COLO829 (cell line): ENCODE measurements at places on chromosomes 6 and 20.
A peak's percentile ranks its signal among the peaks of the same experiment; 100 is the strongest.

DNA sequence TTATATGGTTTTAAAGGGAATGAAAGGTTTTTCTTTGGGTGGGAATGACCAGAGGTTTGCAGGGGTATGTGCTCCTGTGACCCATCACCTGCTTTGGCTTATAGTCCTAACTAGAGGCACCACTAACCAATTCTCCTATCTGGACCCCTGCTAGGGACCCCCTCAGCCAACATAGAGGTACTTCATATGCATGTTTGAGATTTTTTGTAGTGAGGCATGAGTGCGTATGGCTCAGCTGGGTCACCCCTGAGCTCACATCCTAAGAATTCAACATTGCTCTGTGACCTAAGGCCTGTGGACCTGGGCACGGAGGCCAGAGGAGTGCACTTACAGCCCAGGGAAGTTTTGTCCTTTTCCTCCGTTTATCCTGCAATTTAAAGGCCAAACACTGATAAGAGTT, 68.4 kb upstream of the EEF1E1 start:
- no peak for DNase-seq

- no peak for DNase-seq
Measured at GRCh38 chr20:6122111-6122872, 538 bp downstream of the FERMT1 start.

DNA sequence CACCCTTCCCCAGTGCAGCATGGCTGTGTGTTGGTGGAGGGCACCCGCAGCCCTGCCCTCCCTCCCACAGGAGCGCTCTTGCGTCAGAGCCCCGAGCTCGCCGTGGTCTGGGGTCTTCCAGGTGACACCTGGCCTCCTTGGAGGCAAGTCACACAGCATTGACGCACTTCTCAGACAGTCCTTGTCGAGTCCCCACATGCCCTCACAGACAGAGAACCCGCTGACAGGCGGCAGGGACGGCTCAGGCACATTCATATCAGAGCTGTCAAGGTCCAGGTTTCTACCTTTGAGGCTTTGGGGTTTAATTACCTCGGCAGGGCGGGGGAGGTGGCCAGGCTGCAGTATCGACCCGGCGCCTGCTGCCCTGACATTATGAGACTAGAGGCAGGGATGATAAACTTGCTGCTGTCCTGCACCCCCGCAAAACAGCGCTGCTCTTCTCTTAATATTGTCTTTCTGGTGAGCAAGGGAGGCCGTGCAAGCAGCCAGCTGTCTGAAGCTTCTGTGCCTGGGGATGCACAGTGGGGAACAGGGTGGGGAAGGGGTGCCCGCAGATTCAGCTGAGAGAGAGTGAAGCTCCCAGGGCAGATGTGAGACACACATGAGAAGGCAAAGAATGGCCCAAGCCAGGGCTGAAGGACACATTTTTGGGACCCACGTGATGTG, 4.7 kb downstream of the NPEPL1 start:
- DNase-seq: no peak

DNA sequence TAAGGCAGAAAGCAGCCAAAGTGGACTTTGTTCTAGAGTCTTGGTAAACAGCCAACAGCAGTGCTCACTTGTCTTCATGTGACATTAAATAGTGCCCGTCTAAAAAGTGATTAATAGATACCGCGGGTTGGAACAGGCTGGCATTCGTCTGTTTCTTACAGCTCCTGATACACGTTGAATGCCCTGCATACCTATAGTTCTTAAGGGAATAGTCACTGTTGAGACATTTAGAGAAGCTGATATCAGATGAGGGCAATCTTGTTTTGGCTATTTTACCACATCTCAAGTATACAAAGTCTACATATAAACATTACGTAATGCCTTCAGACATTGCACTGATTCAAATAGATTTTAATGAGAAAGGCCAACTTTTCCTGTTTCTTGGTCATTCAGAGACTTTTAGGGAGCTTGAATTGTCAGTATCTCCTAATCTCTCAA, 374.9 kb upstream of the FLRT3 start:
- peak; percentile 76 for DNase-seq

DNA sequence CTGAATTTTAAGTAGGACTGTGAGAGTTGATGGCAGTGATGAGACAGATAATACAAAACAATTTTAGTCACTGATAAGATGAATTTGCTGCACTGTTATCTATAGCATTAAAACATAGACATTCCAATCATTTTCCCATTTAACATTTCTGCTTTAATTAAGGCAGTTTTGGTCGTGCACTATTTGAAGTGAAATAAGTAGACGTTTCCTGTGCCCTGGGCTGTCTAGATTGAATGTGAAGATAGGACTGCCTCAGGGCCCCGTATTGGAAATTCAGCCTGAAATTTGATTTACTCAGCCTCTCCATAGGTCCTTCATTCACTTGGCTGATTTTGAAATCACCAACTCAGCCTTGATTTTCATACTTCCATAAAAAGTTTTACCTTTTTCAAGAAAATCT, 48.3 kb downstream of the ARID1B start:
- no peak for DNase-seq

- DNase-seq: no peak
Measured at GRCh38 chr20:37969949-37970855, 63.1 kb downstream of the TTI1 start.

DNA sequence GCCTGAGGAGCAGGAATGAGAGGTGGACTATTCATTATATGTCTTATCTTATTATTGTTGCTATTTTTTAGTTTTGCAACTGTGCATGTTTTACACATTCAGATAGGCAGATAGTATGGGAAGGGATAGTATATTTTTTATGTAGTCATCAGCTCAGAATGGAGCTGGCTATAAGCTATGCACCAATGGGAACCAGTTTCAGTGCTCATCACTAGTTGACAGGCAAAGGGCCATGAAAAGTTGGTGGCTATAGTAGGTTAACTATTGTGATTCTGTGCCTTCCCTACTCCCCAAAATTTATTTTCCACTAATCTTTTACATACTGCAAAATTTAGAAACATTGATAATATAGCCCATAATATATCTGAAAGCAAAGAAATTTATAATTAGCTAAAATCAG, 5.3 kb upstream of the UBD start:
- DNase-seq: no peak

- peak; percentile 2 for DNase-seq
Measured at GRCh38 chr6:80793411-80793810, 686.9 kb downstream of the BCKDHB start.

- DNase-seq: no peak
Measured at GRCh38 chr6:166237617-166238016, 70.0 kb upstream of the TBXT start.

GRCh38 chr6:90714319-90714718, 127.4 kb upstream of the MAP3K7 start:
- DNase-seq: no peak

DNA sequence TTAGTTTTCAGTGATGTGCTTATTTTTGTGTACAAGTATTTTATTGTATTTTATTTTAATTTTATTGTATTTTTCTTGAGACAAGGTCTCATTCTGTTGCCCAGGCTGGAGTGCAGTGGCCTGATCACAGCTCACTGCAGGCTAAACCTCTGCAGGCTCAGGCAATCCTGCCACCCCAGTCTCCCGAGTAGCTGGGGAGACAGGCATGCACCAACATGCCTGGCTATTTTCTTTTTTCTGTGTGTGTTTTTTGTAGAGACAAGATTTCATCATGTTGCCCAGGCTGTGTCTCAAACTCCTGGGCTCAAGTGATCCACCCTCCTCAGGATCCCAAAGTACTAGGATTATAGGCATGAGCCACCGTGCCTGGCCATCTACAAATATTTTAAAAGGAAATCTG, 146.3 kb downstream of the MANEA start:
- no peak for DNase-seq

GRCh38 chr6:81630719-81631118, 121.8 kb downstream of the TENT5A start:
- no peak for DNase-seq

DNA sequence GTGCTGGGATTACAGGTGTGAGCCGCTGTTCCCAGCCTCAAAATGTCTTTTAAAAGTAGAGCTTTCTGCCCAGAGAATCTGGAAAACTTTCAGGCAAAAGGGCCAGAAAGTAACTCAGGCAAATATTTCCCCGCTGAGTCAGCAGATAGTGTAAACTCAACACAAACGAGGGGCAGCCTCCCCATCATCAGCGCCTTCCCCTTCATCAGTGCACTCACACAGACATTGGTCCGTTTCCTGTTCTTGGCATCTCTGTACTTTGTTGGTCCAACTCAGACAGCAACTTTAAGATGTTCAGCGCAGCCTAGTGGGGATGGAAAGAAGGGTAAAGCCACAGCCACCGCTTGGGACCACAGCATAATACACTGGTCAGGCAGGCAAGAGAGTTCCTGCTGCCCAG, 69.5 kb downstream of the CSE1L start:
- no peak for DNase-seq

- DNase-seq: no peak
Measured at GRCh38 chr20:4726710-4727397, 5.1 kb downstream of the PRND start.

DNA sequence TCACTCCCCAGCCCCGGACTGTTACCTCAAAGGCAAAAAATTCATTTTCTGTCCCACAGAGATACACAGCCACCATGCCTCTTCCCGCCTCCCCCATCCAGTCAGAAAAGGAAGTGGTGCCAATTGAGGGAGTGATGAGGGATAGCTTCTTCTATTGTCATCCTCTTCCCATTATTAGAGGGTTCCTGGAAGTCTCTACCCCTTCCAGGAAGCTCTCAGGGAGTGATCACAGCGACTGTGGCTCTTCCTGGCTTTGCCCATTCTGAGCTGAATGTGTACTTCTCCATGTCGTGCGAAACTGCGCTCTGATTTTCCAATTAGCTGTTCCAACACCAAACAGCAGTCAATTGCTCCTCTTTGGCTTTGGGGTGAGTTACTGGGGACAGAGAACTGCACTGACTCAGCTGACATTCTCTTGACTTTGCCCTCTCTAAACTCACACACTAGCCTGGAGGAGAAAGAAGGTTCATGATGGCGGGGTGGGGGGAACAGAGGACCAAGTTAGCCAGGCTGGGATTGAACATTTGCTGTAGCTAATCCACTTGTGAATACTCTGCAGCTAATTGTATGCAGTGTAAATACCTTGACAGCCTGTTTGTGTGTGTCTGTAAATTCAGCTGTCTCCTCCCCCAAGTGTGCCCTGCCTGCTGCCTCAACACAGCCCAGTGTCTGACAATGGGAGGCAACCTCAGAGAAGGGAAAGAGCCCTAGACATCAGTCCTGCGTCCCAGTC, 2.4 kb upstream of the MDGA1 start:
- no peak for DNase-seq

DNA sequence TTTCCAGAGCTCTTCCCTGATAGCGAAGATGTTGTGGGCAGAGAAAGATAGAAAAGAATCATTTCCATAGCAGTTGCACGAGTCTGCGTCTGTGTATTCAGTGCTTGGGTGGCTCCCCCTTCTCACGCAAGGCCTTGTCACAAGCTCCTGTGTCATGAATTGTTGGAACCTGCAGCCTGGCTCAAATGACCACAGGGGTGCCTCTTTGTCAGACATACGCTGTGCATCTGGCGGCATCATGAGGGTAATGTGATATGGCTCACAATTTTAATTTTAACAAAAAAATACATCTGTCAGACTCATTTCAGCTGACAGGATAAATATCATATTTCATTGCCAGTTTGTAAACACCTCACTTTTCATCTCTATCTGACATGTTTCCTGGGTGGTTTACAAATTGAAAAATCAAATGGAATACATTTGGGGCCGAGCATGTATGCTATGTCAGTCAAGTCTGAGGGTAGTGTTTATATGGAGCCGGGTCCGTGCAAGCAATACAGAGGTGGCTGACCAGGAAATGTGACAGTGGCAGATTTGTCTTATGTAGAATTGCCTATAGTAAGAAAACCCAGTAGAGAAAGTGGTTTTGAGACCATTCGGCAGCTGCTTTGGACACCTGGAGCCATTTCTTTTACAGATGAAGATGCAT, 90.9 kb downstream of the CAP2 start:
- DNase-seq: no peak

- peak; percentile 38 for DNase-seq
Measured at GRCh38 chr6:99282479-99283062, 66.9 kb downstream of the FAXC start.

- no peak for DNase-seq
Measured at GRCh38 chr6:34317172-34317477, 68.3 kb upstream of the SMIM29 start.

DNA sequence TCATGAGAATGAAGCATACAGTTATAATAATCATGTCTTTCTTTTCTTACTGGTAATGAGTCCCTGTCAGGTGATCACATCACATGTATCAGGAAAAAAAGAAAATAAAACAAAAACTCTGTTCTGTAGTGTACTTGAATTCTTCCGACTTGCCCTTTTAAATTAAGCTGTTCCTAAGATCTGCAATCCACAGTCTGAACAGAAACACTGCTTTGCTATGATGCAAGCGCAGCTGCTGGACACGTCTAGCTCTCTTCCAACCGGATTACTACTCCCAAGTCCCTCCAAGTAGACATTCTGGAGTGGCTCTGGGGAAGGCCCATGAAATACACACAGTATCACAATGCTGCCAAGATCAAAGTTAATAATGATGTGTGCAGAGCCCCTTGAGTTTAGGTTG, 83.7 kb downstream of the FYN start:
- peak; percentile 76 for DNase-seq

DNA sequence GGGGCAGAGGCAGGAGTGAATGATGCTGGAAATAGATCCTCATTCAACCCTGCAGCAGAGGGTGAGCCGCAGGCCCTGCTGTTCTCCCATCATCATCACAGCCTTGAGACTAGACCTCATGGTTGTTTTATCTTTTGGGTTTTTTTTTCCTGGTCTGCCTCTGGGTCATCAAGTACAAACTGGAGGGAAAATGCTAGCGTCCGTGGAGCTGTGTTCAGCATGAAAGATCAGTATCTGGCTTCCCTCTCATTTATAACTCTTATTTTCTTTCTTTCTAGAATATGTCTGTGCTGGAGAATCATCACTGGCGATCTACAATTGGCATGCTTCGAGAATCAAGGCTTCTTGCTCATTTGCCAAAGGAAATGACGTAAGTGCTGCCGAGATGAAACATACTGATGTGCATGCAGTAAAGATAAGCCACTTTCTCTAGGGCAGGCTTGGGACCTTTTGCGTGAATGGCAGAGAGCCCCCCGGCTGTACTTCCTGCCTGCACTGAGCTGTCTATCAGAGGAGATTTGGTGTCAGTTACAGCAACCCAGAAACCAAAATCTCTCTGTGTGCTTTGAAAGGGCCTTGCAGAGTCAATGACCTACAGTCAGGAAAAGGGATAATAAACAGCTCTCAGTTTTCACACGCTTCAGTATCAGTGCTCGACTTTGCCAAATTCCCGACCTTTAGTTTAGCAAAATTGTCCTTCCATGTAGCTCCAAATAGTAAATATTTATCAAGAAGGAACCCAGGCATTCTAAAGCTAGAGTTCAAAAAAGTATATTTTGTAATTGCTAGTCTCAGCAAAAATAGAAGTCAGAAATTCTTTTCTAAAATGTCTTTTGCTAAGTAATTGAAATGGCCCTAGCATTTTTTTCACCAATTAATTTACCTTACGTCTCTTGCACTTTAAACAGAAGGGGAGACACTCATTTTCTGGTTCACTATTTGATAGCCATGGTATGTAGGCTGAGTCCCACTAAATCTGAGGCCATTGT, 76.3 kb downstream of the MTFR2 start:
- DNase-seq: no peak

- DNase-seq: no peak
Measured at GRCh38 chr20:1946762-1947534, 46.9 kb downstream of the PDYN start.
